ENCODE measurements at places on chromosomes 4 and X.

GRCh38 chr4:244471-244870 is 60.8 kb downstream of the ZNF732 start:
- peak; percentile 74 for DNase-seq
- no peak overlapping the region for H3K27ac ChIP-seq
- no peaks in the 10 kb centered on the region for H3K27me3 ChIP-seq
- no peaks in the 10 kb centered on the region for H3K4me1 ChIP-seq
- no peak overlapping the region for H3K4me3 ChIP-seq

DNA sequence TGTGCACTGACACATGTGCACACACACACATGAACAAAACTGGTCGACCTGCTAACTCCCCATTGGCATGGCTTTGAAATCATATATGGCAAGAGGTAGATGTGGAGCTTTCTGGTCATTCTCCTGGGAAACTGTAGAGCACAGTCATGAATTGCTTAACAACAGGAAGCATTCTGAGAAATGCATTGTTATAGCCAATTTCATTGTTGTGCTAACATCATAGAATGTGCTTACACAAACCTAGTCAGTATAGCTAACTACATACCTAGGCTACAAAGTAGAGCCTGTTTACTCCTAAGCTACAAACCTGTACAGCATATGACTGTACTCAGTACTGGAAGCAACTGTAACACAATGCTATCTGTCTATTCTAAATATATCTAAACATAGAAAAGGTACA is 134.2 kb upstream of the SH3RF1 start:
- no peaks in the 10 kb centered on the region for H3K27me3 ChIP-seq
- H3K36me3 ChIP-seq = peaks cover 2% of the 10 kb centered on the region
- no peak overlapping the region for H3K27ac ChIP-seq
- H3K4me1 ChIP-seq = no peaks in the 10 kb centered on the region

GRCh38 chr4:154534296-154534695 is 15.9 kb downstream of the PLRG1 start:
- H3K4me3 ChIP-seq = no peak overlapping the region
- no peak overlapping the region for H3K27ac ChIP-seq
- no peak for DNase-seq
- peaks cover 43% of the 10 kb centered on the region for H3K36me3 ChIP-seq
- no peaks in the 10 kb centered on the region for H3K4me1 ChIP-seq

DNA sequence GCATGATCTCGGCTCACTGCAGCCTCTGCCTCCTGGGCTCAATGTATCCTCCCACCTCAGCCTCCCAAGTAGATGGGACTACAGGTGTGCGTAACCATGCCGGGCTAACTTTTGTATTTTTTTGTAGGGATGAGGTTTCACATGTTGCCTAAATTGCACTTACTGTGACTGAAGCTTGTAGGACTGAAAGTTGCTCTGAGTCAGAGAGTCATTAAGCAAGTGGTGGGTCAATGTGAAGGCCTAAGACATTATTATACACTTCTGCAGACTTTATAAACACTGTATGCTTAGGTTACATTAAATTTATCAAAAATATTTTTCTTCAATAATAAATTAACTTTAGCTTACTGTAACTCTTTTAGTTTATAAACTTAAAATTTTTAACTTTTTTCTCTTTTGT is 170.2 kb downstream of the FAT4 start:
- no peaks in the 10 kb centered on the region for H3K36me3 ChIP-seq
- no peak for DNase-seq
- H3K4me3 ChIP-seq = no peak overlapping the region

DNA sequence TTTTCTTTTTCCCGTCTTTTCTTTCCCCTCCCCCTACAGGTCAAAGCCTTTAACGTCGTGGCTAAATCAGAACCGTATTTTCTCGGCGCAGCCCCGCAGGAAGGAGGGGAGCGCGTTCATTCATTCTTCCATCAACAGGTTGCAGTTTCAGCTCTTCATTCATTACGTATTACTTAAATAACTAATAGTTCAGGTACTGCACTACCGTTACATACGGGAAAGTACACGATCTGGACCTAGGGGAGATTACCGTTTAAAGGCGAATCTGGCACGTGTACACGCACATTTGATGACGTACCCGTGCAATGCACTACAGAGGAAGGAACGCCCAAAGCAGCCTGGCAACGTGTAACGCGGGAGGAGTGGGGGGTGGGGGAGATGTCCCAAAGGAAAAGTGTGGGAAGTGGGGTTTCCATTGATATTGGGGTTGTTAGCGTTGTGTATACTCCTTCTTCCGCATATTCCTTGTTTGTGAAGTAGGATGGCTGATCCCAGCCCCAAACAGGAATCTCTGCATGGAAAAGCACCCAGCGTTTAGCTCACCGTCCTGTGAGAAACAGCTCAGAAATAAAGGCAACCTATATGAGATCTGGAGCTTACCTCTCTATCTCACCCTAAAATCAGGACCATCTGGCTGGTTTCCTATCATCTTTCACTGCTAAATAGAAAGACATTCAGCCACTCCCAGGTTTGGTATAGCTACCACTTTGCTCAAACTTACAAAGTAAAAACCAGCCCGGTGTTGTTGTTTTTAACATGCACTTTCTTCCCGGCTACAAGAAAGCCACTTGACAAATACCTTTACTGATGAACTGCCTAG is 585 bp upstream of the SEC24D start:
- no peaks in the 10 kb centered on the region for H3K27me3 ChIP-seq
- peaks cover 25% of the 10 kb centered on the region for H3K36me3 ChIP-seq
- H3K4me1 ChIP-seq = no peaks in the 10 kb centered on the region
- peak overlapping the region; percentile 50 for H3K27ac ChIP-seq

DNA sequence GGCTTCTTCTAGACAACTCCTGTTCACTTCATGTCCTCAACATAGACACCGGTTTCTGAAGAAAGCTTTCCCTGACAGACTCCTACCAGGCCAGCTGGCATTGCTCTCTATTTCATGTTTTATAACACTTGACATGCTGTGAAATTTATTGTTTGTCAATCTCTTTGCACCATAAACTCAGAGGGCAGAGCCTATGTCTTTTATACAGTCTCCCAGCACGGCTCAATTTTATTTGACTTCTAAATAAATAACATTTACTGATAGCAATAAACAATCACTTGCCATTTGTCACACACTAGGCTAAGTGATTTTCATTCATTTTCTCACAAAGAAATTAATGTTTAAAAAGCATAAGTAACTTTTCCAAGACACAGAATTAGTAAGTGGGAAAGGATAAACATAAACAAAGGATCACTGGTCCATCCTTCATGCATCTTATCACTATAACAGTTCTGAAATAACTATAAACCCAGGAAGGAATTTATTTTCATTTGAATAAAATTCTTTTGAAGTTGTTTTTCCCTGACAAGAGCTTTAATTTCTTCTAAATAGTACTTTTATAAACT is 577.6 kb downstream of the TECRL start:
- H3K27ac ChIP-seq = no peak overlapping the region
- H3K36me3 ChIP-seq = no peaks in the 10 kb centered on the region
- H3K4me1 ChIP-seq = no peaks in the 10 kb centered on the region

DNA sequence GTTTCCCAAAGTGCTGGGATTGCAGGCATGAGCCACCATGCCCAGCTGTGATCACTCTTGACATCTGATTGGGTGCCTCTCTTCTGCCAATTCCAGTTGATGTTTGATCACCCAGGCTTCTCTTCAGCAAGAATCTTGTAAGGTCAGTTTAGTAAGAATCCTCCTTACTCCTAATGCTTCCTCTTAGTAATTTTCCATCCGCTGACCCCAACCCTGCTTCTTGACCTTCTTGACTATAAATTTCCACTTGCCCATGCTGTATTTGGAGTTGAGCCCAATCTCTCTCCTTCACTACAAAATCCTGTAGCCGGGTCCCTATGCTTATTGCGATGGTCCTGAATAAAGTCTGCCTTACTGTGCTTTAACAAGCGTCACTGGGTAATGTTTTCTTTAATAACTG is 75.4 kb downstream of the DDIT4L start:
- H3K4me3 ChIP-seq = no peak overlapping the region
- H3K4me1 ChIP-seq = peaks cover 6% of the 10 kb centered on the region
- no peaks in the 10 kb centered on the region for H3K36me3 ChIP-seq
- no peaks in the 10 kb centered on the region for H3K27me3 ChIP-seq

- no peak for DNase-seq
- H3K27ac ChIP-seq = no peak overlapping the region
- H3K36me3 ChIP-seq = no peaks in the 10 kb centered on the region
- no peaks in the 10 kb centered on the region for H3K4me1 ChIP-seq
- H3K4me3 ChIP-seq = no peak overlapping the region
- H3K27me3 ChIP-seq = no peaks in the 10 kb centered on the region
Observed at GRCh38 chr4:146336410-146336807, 122.1 kb downstream of the REELD1 start.

DNA sequence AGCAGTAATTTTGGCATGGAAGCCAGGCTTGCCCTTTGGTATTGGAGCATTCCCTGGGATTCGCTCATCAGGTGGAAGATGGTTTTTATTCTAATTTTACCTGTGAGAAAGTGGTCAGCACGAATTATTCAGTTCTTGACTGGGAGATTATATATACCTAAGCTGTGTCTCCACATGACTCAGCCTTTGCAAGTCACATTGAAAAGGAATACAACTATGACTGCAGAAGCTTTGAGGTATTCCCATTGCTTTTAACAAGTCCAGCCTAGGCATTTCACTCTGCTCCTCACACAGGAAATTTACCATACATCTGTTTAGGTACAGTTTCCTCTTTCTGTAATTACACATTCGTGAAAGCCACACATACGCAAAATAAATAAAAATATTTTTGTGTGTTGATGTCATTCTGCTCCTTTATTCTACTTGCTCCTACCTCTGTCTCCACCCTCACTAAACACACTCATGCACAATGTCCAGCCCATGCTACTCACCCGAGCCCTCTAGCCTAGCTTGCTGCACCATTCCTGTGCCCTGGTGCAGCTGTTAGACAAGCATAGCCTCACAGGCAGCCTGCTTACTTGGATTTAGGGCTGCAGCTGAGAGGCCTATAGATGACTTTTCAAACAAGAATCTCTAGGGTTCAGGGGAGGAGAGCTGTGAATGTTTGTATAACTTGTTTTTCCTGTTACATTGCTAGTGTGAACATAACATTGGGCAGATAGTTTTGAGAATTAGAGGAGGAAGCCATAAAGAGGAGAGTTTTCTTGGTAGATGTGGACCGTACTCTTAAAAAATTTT is 504.4 kb upstream of the FAT1 start:
- no peaks in the 10 kb centered on the region for H3K27me3 ChIP-seq
- DNase-seq = no peak
- H3K4me1 ChIP-seq = no peaks in the 10 kb centered on the region
- no peaks in the 10 kb centered on the region for H3K36me3 ChIP-seq
- H3K4me3 ChIP-seq = no peak overlapping the region

- no peak overlapping the region for H3K4me3 ChIP-seq
- DNase-seq = no peak
- H3K4me1 ChIP-seq = no peaks in the 10 kb centered on the region
- H3K27me3 ChIP-seq = no peaks in the 10 kb centered on the region
- H3K27ac ChIP-seq = no peak overlapping the region
Observed at GRCh38 chr4:17535242-17535641, 20.3 kb downstream of the CLRN2 start.

- H3K27ac ChIP-seq = no peak overlapping the region
- H3K36me3 ChIP-seq = no peaks in the 10 kb centered on the region
- DNase-seq = no peak
Observed at GRCh38 chr4:104123021-104123420, 371.7 kb downstream of the CXXC4 start.

DNA sequence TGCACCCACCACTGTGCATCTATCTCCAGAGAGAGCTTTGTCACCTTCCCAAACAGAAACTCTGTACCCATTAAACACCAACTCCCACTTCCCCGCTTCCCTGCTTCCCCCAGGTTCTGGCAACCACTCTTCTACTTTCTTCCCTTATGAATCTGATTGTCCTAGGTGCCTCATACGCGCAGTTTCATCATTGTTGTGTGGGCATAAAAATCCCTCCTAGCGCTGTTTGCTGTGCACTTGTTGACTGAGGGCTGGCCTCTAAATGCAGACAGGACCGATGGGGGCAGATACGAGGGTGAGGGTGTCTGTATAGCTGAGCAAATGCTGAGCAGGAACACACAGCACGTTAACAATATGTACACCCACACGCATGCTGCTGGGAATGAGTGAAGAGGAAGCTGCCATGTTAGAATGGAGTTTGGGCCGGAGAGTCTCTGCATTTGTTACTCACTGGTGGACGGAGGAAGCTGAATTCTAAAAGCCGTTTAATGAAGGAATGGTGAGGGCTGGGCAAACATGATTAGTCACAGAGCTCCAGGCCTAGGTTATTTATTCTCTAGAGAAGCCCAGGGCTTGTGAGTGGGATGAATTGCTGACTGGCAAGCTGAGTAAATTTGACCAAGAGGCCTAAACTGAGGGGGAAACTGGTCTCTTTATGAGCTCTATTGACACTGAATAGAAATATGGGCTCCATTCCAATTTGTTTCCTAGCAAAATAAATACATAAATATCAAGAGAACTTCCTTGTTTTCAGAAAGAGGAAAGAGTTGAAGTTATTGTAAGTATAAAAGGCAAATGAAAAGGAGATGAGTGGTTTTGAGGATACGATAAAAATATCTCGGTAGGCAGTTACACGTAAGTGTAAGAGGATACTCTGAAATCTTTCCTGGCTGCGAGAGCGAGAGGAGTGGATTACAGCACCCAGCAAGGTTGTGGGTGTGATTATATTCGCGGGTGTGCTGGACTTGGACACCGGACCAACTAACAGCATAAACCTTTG is 95.9 kb upstream of the RPS6KA3 start:
- no peak overlapping the region for H3K4me3 ChIP-seq
- no peaks in the 10 kb centered on the region for H3K27me3 ChIP-seq
- H3K36me3 ChIP-seq = no peaks in the 10 kb centered on the region
- H3K4me1 ChIP-seq = peaks cover 7% of the 10 kb centered on the region
- peak overlapping the region; percentile 49 for H3K27ac ChIP-seq

DNA sequence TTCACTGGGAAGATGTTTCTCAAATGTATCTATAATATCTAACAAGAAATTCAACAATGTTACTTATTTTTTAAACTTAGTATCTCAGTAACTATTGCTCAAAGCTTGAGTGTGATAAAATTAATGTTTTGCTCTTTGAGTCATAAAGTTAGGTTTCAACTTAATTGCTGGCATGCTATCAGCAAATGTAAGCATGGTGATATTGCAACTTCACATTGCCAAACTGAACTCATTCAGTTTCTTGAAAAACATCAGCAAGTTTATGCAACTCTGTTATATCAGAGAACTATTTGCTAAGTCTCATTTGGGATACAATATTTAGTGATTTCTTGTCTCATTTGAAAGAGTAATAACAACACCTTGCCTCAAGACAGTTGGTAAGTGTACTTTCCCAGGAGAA is 91.2 kb upstream of the KLF3 start:
- no peaks in the 10 kb centered on the region for H3K36me3 ChIP-seq
- DNase-seq = no peak
- H3K4me3 ChIP-seq = no peak overlapping the region
- no peaks in the 10 kb centered on the region for H3K27me3 ChIP-seq

- H3K36me3 ChIP-seq = no peaks in the 10 kb centered on the region
- H3K4me1 ChIP-seq = peaks cover 5% of the 10 kb centered on the region
- H3K4me3 ChIP-seq = peak within 1 kb of the TSS; percentile 75
- H3K27ac ChIP-seq = no peak within 1 kb of the TSS
- peak; percentile 90 for DNase-seq
- peaks cover 27% of the 10 kb centered on the region for H3K27me3 ChIP-seq
Observed at GRCh38 chrX:133985164-133985966, at the start of gene GPC3. TSS of gene GPC3 (minus strand) at chrX:133985594.

- H3K4me3 ChIP-seq = no peak overlapping the region
- H3K27ac ChIP-seq = no peak overlapping the region
- no peaks in the 10 kb centered on the region for H3K4me1 ChIP-seq
- DNase-seq = no peak
- no peaks in the 10 kb centered on the region for H3K36me3 ChIP-seq
Observed at GRCh38 chr4:149993030-149993429, 85.2 kb upstream of the DCLK2 start.
